ENCODE measurements at places on chromosomes 4 and X. TPM values are rescaled to one million over a fixed set of nuclear protein-coding genes. Genes with fewer than 3 reads are reported as not detected.

DNA sequence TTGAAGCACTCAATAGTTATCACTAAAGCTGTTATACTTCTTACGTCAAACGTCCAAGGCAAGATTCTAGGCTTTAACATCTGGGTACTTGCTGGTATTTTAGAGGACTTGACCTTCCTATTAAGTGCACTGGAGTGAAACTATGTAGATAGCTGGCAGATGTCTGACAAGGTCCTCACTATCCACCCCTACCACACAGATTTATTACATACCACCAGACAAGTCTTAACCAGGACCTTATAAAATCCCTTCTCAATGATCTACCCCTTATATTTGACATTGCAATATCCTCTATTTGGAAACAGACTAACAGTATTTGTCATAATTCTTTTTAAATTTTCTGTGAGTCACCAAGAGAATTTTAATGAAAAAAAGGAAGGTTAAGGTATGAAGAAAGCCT is 78.8 kb downstream of the PDGFC start:
- DNase-seq = no peak

DNA sequence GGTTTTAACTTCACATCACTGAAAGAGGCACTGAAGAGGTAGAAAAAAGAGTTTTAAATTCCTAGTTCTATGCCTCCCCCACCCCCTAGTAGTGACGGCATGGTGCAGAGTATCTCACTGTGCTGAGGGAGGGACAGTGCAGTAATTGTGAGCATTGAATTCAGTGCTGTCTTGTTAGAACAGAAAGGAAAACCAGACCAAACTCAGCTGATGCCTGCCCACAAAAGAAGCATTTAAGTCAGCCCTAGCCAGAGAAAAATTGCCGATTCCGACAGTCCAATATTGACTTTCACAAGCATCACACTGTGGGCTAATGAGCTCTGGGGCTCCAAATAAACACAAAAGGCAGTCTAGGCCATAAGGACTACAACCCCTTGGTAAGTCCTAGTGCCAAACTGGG is 417.7 kb downstream of the AR start:
- DNase-seq = no peak

The ZNF711 gene
- polyA plus RNA-seq = 96.3 TPM

The USO1 gene
- polyA plus RNA-seq = 99.3 TPM

- DNase-seq = no peak
Observed at GRCh38 chrX:82842286-82842685, 665.8 kb upstream of the POU3F4 start.

DNA sequence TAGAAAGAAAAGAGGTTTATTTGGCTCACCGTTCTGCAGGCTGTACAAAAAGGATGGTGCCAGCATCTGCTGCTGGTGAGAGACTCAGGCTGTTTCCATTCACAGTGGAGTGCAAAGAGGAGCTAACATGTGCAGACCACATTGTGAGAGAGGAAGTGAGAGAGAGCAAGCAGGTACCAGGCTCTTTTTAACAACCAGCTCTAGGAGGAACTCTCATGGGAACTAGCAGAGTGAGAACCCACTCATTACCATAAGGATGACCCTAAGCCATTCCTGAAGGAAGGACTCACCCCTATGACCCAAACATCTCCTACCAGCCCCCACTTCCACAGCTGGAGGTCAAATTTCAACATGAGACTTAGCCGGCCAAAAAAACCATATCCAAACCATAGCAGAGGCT is 158.6 kb upstream of the ADGRL3 start:
- DNase-seq = no peak

DNA sequence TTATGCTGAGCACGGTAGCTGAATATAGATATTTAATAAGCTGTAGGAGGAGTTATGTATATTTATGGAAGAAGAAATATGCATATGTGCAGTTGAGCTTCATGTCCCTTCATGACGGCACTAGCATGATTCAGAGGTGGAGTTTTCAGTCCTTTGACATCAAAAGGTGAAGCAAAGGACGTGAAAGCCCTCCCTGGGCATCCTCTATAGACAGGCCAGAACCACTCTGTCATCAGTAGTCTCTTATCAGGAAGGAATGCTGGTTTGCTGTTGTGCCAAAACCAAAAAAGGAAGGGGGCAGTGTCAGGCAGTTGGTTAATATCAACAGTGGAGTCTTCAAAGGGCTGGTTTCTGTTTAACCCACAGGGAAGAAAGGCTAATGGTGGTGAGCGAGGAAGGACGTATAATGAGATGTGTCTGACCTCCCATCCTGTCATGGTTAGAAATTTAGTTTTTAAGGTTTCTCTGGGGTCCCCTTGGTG is 23.5 kb upstream of the IL2 start:
- DNase-seq = no peak

DNA sequence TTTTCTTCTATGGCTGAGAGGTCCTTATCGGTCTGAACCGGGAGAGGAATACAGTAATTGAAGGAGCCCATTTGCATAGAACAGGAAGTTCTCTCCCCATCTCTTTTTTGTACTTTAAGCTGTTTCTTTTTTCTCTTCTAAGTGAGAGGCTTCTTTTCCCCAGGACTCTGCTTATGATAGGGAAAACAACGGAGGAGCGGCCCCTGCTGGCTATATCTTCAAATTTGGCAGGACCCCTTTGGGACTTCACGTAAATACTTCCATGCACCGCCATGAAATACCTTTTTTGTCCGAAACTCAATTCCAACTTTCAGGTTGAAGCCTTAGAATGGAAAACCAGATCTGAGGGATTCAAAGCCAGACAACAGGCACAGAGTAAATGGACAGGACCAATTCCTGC is 1153.0 kb upstream of the INTU start:
- no peak for DNase-seq

DNA sequence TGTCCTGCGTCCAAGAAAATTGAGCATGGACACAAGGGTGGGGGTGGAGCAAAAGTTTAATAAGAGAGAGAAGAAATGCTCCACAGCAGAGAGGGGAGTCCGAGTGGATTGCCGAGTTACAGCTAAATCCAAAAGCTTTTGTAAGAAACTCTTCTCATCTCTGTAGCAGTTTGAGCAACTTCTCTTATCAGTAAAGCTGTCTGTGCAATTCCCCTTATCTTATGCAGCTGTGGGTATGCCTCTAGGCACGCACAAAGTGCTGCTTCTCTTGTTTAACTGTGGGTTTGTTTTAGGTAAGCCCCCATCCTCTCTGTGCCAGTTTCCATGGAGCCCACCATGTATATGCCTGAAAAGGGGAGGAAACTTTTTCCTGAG is 44.8 kb downstream of the HMGB2 start:
- DNase-seq = no peak

GRCh38 chrX:30150196-30150895 is 65.0 kb upstream of the MAGEB2 start:
- DNase-seq = no peak

- no peak for DNase-seq
Observed at GRCh38 chrX:107398115-107398514, 51.3 kb upstream of the FRMPD3 start.

GRCh38 chrX:8755813-8756212 is 23.9 kb upstream of the ANOS1 start:
- no peak for DNase-seq

- DNase-seq = no peak
Observed at GRCh38 chr4:121877041-121877773, 6.9 kb upstream of the BBS7 start.
